Panc1 (cell line): ENCODE measurements at places on chromosomes 13 and 19. TPM values are rescaled to one million over a fixed set of nuclear protein-coding genes. Genes with fewer than 3 reads are reported as not detected.

DNA sequence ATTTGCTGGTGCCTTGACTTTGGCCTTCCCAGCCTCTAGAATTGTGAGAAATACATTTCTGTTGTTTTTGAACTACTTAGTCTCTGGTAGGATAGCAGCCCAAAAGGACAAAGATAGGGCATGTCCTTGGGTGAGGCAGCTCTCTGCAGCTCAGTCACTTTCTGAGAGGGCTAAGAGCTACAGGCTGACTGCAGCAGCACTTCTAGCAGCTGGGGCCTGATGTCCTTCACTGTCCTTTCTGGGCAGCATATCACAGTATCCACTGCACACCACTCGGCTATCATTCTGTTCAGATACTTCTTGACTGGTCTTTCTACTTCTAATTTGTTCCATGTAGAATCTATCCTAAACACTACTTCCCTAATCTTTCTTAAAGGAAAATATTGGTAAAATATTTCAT lies 68.5 kb upstream of the CLDN10 start:
- no peak for DNase-seq

GRCh38 chr13:36630181-36630803 lies 43.5 kb upstream of the SERTM1 start:
- no peak for DNase-seq

GRCh38 chr13:21777813-21778212 lies 106.9 kb downstream of the FGF9 start:
- no peak for DNase-seq

DNA sequence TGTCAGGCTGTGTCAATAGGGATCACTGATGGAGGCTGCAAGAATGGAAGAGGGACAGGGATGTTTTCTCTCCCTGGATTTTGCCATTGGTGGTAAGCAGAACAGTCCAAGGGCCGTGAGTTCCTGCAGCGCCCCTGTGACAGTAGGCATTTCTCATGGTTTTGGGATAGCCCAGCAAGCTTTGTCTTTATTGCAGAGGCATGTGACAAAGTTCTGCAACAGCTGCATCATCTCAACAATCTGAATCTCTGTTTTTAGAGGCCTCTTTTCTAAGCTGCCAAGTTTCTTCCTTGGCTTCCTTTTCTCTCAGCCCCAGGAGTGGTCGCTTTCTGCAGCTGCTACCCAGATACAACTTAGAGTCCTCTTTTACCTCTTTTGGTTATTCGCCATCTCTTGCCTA lies 95.7 kb upstream of the TSHZ3 start:
- DNase-seq, result no peak

DNA sequence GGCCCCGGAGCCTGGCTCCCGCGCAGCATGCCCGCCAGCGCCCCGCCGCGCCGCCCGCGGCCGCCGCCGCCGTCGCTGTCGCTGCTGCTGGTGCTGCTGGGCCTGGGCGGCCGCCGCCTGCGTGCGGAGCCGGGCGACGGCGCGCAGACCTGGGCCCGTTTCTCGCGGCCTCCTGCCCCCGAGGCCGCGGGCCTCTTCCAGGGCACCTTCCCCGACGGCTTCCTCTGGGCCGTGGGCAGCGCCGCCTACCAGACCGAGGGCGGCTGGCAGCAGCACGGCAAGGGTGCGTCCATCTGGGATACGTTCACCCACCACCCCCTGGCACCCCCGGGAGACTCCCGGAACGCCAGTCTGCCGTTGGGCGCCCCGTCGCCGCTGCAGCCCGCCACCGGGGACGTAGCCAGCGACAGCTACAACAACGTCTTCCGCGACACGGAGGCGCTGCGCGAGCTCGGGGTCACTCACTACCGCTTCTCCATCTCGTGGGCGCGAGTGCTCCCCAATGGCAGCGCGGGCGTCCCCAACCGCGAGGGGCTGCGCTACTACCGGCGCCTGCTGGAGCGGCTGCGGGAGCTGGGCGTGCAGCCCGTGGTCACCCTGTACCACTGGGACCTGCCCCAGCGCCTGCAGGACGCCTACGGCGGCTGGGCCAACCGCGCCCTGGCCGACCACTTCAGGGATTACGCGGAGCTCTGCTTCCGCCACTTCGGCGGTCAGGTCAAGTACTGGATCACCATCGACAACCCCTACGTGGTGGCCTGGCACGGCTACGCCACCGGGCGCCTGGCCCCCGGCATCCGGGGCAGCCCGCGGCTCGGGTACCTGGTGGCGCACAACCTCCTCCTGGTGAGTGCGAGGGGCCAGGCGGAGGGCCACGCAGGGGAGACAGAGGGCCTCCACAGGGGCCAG lies at the start of gene KL:
Gene KL, plus strand, starts transcription at position 10 of the 909 bp plus-strand sequence. Its CDS starts 18 bp downstream, at position 28.
- no peak for DNase-seq

DNA sequence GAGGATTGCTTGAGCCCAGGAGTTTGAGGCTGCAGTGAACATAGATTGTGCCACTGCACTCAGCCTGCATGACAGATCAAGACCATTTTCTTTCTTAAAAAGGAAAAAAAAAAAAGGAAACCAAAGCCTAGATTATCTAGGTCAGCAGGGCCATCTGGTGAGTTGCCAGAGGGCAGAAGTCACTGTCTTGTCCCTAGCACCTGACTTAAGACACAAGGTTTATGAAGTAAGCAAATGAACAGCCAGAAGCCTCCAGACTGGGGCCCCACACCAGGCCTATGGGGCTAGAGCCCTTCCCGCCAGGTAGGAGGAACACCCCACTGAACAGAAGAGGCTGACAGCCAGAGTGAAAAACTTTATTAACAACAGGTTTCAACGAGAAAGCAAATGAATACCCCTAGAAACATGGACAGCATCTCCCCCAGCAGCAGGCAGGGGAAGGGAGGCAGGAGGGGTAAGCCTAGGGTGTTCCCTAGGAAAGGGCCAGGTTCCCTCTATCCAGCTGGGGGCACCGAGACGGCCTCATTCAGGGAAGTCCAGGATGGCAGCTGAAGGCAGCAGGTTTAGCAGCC lies 1.2 kb downstream of the WDR83 start:
- DNase-seq, result no peak

DNA sequence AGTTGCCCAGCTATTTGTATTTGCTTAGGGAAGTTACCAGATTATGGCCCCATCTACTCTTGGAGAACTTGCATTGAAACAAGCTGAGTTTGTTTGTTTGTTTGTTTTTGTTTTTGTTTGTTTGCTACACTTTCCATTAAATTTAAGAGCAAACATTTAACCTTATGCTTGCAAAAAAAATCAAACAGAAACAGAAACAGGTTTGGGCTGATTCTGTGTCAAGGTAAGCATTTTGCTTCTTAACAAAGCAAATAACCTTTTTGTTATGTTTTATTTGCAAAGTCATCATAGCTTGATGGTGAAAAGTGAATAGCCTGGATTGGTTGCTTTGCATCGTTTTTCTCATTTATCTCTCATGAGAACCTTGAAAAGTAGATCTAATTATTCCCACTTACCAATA lies 531.8 kb downstream of the EFNB2 start:
- no peak for DNase-seq

The COQ8B gene
- total RNA-seq, result 15.6 TPM

GRCh38 chr13:27391471-27391870 lies 32.9 kb upstream of the GTF3A start:
- DNase-seq, result no peak

GRCh38 chr19:38654628-38655055 lies 7.2 kb downstream of the ACTN4 start:
- DNase-seq, result no peak

GRCh38 chr19:13104360-13104847 lies 1.7 kb upstream of the LYL1 start:
- DNase-seq, result no peak

DNA sequence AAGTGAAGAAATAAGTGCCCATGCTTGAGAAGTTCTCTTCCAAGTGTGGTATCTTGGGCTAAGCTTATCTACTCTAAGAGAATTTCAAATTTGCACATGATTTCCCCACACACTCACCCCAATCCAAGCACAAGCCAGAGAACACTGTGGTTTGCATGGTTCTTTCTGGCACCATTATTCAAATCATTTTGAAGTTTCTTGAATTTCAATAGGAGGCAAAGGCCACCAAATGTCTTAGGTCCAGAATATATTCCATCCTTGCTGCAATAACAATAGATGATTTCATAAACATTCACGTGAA lies 359.7 kb downstream of the IRS2 start:
- DNase-seq, result no peak

- no peak for DNase-seq
These were observed 187.3 kb upstream of the UBL3 start for GRCh38 chr13:30037766-30038165.

GRCh38 chr19:29660835-29661234 lies 4.4 kb upstream of the PLEKHF1 start:
- no peak for DNase-seq
